Testis (tissue), 5 donors: ENCODE measurements at places on chromosomes 11 and 22.

- H3K4me3 ChIP-seq: no peak overlapping the region
- no peaks in the 10 kb centered on the region for H3K27me3 ChIP-seq
- DNase-seq: no peak
- no peak overlapping the region for H3K27ac ChIP-seq
- H3K36me3 ChIP-seq: no peaks in the 10 kb centered on the region
- peaks cover 3% of the 10 kb centered on the region for H3K4me1 ChIP-seq
Observed at GRCh38 chr11:70292166-70292565, 21.7 kb downstream of the PPFIA1 start.

DNA sequence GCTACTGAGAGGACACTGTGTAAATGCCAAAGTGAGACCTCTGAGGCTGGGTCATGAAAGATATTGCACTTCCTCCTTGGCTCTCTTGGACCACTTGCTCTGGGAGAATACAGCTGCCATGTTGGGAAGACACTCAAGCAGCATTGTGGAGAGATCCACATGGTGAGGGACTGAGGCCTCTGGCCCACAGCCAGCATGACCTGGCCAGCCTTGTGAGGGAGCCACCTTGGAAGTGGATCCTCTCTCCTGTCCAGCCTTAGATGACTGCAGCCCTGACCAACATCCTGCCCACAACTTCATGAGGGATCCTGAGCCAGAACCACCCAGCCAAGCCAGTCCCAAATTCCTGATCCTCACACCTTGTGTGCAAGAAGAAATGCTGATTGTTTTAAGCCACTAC lies 30.4 kb downstream of the MB start:
- no peak overlapping the region for H3K4me3 ChIP-seq
- no peaks in the 10 kb centered on the region for H3K36me3 ChIP-seq
- H3K4me1 ChIP-seq: peaks cover 5% of the 10 kb centered on the region

DNA sequence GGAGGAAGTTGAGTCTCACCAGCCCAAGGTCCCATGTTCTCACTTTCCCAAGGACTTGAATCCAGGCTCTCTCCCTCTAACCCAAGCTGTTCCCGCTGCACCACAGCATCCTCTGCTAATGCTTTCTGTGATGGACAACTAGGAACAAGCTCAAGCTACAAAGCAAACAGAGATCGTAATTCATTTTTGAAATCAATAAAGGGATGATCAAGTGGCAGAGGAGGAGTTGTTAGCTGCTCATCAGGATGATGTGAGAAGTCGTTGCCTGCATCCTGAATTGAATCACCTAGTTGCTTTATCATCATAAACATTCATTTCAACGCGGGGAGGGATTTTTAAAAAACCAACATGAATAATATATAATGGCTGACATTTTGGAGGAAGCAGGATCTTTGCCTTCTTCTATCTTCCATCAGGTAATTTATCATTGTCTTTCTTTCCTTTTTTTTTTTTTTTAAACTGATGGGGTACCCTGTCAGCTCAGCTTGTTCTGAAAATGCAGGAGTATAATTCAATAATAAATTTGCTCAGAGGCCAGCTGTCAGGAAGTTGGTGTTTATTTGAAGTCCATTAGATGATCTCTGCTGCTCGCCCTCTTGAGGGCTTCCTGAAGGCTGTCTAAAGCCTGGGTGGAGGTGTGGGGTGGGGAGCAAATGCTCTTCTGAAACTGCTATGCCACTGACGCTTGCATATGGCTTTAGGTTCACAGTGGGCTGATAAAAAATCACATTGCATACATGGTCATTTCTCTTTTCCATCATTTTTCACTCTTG lies 174.4 kb upstream of the NARS2 start:
- H3K36me3 ChIP-seq: no peaks in the 10 kb centered on the region
- H3K27me3 ChIP-seq: no peaks in the 10 kb centered on the region

- no peak for DNase-seq
- H3K4me1 ChIP-seq: peaks cover 3% of the 10 kb centered on the region
- no peak overlapping the region for H3K4me3 ChIP-seq
- no peak overlapping the region for H3K27ac ChIP-seq
- no peaks in the 10 kb centered on the region for H3K27me3 ChIP-seq
Observed at GRCh38 chr22:38325587-38325986, 8.4 kb upstream of the CSNK1E start.
